ENCODE measurements at places on chromosomes 5 and 9.

GRCh38 chr5:37921452-37921851, 81.6 kb upstream of the GDNF start:
- no peak for DNase-seq

DNA sequence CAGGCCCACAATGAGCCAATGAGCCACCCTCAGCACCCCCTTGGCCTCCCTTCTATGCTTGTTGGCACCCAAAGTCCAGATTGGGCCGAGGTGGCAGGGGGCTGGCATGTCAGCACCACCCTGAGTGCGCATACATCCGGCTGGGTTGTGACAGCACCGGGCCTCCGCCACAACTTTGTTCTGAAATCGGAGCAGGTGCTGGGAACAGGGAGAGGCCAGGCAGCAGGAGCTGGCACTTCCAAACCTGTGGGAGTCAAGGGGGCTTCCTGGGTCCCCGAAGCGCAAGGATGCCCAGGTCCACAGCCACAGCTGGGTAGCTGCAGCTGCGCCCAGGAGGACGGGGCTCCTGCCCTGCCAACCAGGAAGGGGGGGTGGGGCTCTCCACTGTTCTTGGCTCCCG, 1911.9 kb upstream of the WWC1 start:
- DNase-seq = no peak

GRCh38 chr5:74865256-74865803, 857 bp downstream of the FAM169A start:
- no peak for DNase-seq

DNA sequence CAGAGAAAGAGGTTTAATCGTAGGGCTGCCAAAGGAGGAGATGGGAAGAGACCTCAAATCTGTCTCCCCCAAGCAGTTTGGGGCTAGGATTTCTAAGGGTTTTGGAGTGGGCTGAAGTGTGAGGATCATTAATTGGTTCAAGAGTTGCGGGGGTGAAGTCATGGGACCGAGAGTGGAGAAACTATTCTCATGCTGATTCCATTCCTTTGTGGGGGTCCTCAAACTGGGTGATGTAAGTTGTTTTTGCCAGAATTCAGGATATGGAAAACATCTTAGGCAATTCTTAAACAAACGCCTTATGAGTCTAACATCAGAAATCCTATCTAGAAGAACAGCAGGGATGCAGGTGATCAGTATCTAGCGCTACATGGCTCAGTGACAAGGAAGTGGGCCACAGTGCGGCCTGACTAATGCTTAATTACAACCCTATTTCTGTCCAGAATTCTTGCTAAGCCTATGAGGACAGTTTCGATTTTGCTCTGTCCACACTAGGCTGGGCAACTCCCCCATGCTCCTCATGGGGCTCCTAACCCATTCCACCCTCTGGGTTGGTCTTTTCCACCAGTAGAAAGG, 27.7 kb upstream of the TRIO start:
- no peak for DNase-seq

DNA sequence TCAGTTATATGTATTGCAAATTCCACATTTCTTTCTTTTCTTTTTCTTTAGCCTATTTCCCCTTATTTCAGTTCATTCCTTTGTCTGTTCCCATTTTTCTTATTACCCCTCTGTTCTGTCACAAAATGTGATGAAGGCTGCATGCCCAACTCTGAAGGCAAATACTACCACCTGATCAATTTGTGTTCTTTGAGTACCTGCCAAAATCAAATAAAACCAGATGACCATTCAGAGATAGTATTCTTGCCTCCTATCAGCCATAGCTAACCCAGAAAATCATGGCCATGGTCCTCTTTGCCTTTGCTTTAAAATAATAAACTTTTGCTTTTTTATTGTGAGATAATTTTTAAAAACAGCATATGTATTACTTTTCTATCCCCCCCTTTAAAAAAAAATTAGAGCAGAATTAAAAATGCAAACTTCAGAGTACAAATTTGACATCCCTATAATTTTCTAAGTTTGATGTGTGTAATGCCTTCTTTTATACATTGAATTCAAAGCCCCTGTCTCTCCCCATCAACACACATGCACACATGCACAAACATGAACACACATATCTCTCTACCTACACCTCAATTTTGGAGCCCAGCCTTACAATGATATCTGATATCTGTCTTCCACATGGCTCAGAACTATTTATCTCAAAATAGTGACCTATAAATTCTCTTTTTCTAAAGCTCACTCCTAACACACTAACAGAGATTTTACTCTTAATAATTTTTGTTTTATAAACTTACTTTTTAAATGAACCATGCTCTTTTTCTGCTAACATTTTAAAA, 3.5 kb downstream of the RFESD start:
- no peak for DNase-seq

DNA sequence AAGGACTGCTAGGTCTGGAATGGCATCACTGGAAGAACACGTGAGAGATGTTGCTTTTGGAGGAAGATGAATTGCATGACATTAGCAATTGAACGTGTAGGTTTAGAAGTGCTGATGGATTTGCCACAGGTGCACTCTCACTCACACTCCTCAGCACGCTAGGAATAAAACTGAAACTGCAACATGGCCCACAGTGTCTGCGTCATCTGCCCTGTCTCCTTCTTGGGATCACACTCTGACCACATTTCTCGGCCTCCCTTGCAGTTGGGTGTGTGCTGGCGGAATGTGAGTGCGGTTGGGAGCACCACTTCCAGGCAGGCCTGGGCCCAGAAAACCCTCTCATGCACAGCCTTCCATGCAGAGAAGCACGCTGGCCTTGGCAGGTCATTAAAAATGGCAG, 152.8 kb upstream of the LHFPL2 start:
- DNase-seq = no peak

- no peak for DNase-seq
Measured at GRCh38 chr9:3244963-3245653, 280.7 kb downstream of the RFX3 start.

DNA sequence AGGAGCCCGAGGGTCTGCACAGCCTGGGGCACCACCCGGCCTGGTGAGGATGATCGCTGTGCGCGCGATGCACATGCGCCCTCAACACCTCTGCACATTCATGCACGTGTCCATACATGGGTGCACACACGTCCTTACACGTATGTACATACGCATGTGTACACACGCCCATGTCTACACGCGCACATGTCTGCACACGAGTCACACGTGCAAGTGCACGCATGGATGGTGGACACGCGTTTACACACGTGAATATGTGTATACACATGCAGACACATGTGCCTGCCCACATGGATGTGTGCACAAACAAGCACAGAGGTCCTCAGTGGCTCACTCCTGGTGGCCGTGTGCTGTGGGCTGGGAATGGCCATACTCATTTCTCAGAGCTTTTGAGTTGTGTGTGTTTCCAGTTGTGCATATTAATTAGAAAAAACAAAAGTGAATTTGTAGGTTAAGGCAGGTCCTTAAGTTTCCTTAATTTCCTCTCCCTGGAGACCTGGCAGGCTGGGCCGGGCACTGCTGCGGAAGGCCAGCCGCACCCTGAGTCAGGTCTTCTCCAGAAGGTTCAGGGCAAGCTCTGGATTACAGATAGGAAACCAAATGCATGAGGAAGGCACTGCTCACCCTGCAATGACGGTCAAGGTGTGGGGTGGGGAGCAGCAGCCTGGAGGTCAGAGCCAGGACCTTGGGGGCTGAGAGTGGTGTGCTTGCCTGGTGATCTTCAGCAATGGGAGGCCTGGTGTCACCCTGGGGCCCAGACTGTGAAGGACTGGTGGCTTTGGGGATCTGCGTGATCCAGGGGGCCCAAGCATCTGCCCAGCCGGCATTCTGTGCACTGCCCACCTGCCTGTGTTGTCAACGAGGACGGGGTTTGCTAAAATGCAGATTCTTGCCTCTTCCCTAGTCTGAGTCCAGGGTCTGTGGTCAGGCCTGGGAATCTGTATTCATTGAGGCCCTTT, 1.3 kb upstream of the RNU6ATAC start:
- DNase-seq = no peak

DNA sequence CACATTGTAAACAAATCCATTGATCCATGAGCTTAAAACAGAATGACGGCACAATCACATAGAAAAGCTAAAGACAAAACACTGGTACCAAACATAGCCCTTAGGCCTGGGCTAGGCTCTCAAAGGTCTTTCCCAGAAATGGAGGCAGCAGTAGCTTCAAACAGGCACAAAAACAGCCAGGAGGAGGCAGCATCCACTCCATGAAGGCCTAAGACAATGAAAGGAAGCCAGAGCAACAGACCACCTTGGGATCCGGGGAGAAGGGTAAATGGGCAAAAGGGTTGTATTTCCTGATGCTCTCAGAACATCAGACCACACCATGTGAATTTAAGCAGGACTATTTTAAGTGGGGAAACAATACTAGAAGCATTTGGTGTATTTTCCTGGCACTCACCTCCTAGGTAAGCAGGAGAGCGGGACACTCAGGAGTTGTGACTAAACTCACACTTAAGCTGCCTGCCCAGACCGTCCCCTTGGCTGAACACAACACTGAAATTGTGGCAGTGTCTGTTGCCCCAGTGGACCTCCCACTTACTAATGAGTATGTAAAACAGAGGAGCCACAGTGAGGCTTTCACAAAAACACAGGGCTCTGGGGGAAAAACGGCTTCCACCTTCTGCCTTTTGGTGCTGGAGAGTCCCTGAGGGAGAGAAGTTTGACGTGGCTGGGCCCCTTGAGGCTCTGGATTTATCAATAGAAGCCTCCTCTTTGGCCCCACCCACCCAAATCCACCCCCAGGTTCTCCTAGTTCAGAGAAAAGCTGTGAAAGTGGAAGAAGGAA, 11.9 kb downstream of the GNPDA1 start:
- DNase-seq = no peak

DNA sequence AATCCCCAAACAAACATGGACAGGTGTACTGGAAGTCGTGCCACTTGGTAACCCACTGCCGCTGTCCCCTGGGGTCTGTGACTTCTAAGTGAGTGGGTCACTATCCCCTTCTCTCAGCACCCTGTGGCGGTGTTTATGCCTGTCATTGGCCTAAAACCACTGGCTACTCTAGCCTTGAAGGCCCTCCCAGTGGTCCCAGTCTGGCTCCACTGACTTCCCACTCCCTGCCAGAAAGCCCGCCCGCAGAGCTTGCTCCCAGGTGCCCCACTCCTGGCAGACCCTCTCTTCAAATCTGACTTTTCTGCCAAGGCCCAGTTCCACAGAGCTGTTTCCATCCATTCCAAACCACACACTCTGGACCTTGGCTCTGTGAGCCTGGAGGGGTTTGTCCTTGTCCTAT, 274.5 kb downstream of the HSPA4 start:
- no peak for DNase-seq

- no peak for DNase-seq
Measured at GRCh38 chr5:116305899-116306298, 221.1 kb downstream of the COMMD10 start.

GRCh38 chr9:111657051-111657450, 4.4 kb upstream of the GNG10 start:
- no peak for DNase-seq

- DNase-seq = peak; percentile 33
Measured at GRCh38 chr5:55604611-55605067, 69.9 kb upstream of the PLPP1 start.

GRCh38 chr5:127293373-127293772, 2.8 kb downstream of the MEGF10 start:
- no peak for DNase-seq

DNA sequence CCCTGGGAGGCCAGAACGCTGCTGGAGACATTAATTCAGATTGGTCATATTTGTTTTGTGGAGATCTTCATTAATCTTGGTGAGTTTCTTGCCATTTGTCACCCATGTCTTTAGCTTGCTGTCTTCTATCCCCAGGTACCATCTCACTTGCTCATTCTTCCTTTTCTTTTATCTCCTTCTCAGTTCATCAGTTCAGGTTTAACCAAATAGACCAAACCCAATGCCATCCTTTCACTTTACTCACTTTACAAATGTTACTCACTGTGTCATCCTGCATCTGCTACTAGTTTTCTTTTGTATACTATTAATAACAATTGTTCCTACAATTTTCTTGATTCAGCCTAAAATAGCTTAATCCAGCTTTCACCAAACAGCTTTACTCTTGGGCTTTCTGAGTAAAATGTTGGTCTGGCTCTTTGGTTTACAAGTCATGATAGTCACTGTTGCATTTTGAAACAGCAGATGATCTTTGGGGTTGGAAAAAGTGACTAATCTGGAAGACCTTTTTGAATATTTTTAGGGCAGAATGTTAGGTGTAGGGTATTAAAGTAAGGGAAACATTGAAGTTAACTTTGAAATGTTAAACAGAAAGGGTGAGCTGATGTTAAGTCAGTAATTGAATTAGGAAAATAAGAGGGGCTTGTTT, 246.9 kb downstream of the ZSWIM6 start:
- no peak for DNase-seq

DNA sequence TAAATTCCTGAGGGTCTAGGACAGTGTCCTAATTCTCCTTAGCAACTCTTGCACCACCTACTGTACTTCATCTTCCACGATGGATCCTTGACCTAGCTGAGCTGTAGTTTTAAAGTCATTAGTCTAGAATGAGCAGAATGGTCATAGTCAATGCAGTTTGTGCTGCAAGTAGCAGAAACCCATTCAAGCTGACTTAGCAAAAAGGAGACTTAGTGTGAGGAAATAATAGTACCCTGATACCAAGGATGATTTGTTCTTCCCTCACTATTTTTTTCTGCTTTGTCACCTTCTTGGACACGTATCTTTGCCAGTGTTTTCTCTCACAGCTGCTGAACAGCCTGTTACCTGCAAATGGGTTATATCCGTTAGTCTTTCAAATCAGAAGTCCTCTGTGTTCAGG, 5.3 kb downstream of the MFAP3 start:
- no peak for DNase-seq

GRCh38 chr9:127637322-127637847, 25.3 kb downstream of the STXBP1 start:
- DNase-seq = peak; percentile 69

GRCh38 chr9:134484479-134484878, 157.1 kb upstream of the COL5A1 start:
- DNase-seq = no peak

DNA sequence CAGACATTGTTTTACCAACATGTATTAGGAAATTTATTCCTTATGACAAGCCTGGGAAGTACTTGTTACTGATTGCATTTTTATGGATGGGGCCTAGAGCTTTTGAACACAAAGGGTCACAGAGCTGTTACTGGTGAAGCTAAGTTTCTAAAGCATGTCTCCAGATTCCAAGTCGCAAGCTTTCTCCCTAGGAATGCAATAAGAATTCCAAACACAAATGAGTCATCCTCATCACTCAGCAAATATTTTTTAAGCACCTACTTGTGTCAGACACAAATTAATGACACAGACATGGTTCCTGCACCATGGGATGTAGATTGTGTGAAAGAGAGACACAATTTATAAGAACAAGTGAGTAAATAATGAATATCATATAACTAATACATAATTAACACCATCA, 11.0 kb upstream of the SH3RF2 start:
- peak; percentile 65 for DNase-seq

- DNase-seq = no peak
Measured at GRCh38 chr5:14879937-14880589, 8.5 kb upstream of the ANKH start.

- no peak for DNase-seq
Measured at GRCh38 chr9:130018265-130018664, 24.7 kb downstream of the FNBP1 start.
